ENCODE measurements at places on chromosomes 5 and 9. TPM values are rescaled to one million over a fixed set of nuclear protein-coding genes. Genes with fewer than 3 reads are reported as not detected.

Gene HSPB3
- total RNA-seq, result not detected

Gene TAF11L5
- not detected for total RNA-seq

Gene ANKRD34B
- 0.07 TPM for total RNA-seq

Gene NANS
- total RNA-seq, result 23.2 TPM

Gene KCNV2
- total RNA-seq, result not detected

Gene ALDH1A1
- 309 TPM for total RNA-seq

Gene PIP5K1B
- 0.71 TPM for total RNA-seq

Gene LCN9
- not detected for total RNA-seq

Gene FLT4
- 7.9 TPM for total RNA-seq

Gene PCDHA1
- total RNA-seq, result not detected

Gene BASP1
- 5.1 TPM for total RNA-seq

Gene FOXD4L4
- 0.18 TPM for total RNA-seq

Gene ABLIM3
- 87.1 TPM for total RNA-seq

Gene ARID3C
- 2.5 TPM for total RNA-seq

Gene CCDC183
- total RNA-seq, result 0.74 TPM

Gene OR13D1
- not detected for total RNA-seq

Gene ESM1
- total RNA-seq, result 0.31 TPM

Gene NEURL1B
- total RNA-seq, result 5.1 TPM

Gene LHX6
- 0.20 TPM for total RNA-seq

Gene SIT1
- total RNA-seq, result 0.33 TPM

Gene CYLC2
- total RNA-seq, result not detected

Gene ANKRD18A
- total RNA-seq, result 1.3 TPM

Gene C5orf52
- total RNA-seq, result not detected

Gene TLX3
- not detected for total RNA-seq

Gene PRDM9
- total RNA-seq, result not detected

Gene FOXB2
- total RNA-seq, result not detected

Gene KIAA0825
- total RNA-seq, result 0.86 TPM

Gene EXOC3
- 24.3 TPM for total RNA-seq

Gene PCDHGA3
- 0.90 TPM for total RNA-seq

Gene INSL4
- total RNA-seq, result not detected

Gene GNA14
- 3.5 TPM for total RNA-seq

Gene ADAMTS19
- total RNA-seq, result not detected

Gene MARCHF3
- total RNA-seq, result 4.3 TPM

Gene MARCOL
- not detected for total RNA-seq

Gene PALM2AKAP2
- 50.3 TPM for total RNA-seq

Data from right lobe of liver (tissue), 6 donors.